ENCODE measurements at places on chromosomes 6 and 20.

GRCh38 chr6:87291883-87292282 is 30.5 kb upstream of the SMIM8 start:
- no peak for DNase-seq

DNA sequence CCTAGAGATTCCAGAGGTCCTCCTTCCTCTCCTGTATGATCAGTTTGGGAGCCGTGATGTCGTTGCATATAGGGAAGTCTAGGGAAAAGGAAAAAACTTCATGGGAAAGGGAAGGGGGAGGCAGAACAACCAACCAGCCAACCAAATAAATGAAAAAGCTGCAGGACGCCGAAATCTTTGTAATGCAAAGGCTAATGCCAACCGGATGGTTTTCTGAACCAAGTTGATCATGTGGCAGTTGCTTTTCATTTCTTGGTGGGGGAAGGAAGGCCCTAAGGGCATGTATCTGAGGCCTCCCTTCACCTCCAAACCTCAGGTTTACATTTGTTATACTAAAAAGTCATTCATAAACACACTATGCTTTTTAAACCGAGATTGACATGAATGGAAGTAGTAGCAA is 167.2 kb downstream of the ARID1B start:
- DNase-seq = no peak

DNA sequence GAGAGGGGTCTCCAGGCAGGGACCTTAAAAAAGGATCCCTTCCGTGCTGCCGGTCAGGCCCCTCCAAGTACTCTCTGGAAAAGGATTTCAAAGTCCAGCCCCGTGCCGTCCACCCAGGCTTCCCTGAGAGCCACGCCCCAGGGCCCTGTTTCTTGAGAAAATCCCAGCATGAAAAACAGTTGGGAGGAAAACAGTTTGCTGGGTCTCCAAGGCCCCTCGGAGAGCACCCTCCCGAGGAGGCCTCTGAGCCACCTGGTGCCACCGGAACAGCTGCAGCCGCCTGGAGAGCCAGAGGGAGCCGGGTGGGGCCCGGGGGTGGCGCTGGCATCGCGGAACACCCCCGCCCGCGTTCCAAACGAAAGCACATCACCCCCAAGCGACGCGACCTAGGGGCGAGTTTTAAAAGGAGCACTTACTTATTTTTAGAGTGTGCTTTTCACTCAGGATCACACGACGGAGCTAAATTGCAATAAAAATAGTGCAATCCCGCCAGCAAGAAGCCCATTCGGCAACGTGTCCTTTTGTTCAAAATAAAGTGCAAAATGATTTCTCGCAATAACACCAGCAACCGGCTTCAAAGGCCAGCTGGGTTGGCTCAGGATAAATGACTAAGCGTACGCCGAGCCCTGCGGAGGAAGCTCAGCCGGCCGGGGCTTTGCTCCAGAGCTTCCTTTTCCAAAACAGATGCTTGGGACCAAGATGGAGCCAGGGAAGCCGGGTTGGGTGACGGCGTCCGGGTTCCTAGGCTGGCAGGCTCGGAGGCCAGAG is 64.2 kb downstream of the YTHDF1 start:
- DNase-seq = no peak

GRCh38 chr20:24697411-24697810 is 228.0 kb downstream of the SYNDIG1 start:
- no peak for DNase-seq

DNA sequence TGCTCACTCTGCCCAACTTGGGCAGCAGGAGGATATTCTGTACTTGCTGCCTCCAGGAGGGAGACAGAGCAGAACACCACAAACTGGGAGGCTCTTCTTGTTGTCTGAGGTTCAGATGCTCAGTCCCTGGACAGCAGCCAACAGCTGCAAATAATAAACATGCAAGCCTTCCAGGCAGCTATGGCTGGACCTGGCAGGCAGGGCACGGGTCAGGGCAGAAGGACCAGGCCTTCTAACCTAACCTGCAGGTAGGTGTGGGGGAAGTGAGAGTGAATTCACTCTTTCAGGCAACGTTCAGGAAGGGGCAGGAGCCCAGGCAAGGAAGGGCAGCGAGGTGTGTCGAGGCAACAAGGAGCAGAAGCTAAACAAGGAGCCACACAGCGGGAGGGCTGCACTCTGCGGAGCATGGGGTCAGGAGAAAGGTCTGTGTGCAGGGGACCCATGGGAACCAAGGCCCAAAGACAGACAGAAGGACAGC is 31.5 kb downstream of the NINL start:
- DNase-seq = no peak

GRCh38 chr20:10090588-10091166 is 55.9 kb downstream of the ANKEF1 start:
- peak; percentile 1 for DNase-seq
